Muscle of leg (tissue), 16 donors: ENCODE measurements at places on chromosomes 13 and 19.

- DNase-seq = no peak
Measured at GRCh38 chr19:56978023-56978565, 137.6 kb upstream of the PEG3 start.

GRCh38 chr13:110509971-110510786, 51.3 kb downstream of the RAB20 start:
- peak; percentile 80 for DNase-seq

DNA sequence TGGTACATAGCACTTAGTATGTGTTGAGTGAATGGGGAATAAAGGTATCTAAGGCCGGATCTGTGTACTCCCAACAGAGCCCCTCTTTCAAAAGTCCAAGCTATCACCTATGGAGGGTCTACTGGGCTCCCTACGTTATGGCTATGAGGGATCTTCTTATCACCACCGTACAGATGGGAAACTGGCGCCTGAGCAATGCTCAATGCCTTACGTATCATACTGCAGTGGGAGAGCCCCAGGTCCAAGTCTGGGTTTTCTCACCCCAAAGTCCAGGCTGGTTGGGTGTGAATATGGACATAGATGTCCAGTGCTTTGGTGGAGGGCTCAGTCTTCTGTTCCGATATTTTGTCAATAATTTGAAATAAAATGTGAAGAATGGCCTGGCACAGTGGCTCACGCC, 13.1 kb upstream of the GGACT start:
- no peak for DNase-seq

GRCh38 chr13:60075850-60076249, 87.9 kb downstream of the DIAPH3 start:
- peak; percentile 16 for DNase-seq

- no peak for DNase-seq
Measured at GRCh38 chr13:68190818-68191217, 960.7 kb upstream of the PCDH9 start.

GRCh38 chr13:109182777-109183465, 553.5 kb downstream of the MYO16 start:
- DNase-seq = peak; percentile 25

GRCh38 chr19:29538146-29538545, 12.4 kb downstream of the VSTM2B start:
- DNase-seq = no peak

DNA sequence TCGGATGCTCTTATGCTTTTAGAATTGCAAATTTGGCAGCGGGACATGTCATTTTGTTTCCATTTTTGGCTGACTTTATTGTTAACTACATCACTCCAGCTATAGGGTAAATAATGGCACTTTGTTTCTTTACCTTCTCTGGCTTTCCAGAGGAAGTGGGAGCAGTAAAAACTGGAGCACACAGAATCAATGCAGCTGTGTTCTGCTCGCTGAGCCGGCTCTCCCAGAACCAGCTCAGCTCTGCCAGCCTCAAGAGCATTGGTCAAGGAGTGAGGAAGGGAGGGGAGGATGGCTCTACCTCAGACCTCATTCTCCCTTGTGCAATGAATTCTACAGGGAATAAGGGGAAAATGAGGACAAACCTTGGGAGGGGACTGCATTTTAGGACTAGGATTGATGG, 50.5 kb upstream of the SPATA13 start:
- DNase-seq = no peak

GRCh38 chr13:37313372-37313771, 207.9 kb upstream of the CSNK1A1L start:
- peak; percentile 98 for DNase-seq

- DNase-seq = no peak
Measured at GRCh38 chr19:20357921-20358320, 190.9 kb downstream of the ZNF486 start.

DNA sequence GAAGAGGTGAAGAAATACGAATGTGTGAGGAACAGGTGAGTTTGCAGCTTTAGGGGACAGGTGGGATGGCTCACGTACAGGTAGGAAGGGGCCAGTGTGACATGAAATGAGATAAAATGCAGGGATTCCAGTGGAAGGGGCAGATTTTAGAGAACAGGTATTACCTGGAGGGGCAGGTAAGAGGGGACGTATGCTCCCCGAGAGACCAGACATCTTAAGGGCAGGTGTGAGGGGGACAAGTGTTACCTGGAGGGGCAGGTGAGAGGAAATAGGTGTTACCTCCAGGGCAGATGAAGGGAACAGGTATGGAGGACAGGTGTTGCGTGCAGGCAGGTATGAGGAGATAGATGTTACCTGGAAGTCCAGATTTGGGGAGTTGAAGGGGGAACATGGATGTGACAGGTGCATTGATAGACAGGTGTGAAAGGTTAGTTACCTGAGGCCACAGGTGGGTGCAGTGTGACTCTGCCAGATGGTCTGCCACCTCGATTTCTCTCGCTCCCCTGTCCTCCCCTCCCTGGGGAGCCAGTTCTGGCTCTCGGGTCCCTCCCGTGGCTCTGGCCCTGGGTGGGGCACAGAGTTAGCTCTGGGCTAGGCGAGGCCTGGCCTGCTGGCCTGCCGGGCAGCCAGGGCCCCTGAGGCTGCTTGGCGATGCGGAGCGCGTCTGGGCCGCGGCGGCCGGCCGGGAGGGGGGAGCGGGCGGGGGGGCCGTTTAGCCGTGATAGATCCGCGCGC, 2.1 kb downstream of the ERFL start:
- DNase-seq = no peak

GRCh38 chr19:39137131-39137530, 11.5 kb downstream of the PAK4 start:
- DNase-seq = no peak

DNA sequence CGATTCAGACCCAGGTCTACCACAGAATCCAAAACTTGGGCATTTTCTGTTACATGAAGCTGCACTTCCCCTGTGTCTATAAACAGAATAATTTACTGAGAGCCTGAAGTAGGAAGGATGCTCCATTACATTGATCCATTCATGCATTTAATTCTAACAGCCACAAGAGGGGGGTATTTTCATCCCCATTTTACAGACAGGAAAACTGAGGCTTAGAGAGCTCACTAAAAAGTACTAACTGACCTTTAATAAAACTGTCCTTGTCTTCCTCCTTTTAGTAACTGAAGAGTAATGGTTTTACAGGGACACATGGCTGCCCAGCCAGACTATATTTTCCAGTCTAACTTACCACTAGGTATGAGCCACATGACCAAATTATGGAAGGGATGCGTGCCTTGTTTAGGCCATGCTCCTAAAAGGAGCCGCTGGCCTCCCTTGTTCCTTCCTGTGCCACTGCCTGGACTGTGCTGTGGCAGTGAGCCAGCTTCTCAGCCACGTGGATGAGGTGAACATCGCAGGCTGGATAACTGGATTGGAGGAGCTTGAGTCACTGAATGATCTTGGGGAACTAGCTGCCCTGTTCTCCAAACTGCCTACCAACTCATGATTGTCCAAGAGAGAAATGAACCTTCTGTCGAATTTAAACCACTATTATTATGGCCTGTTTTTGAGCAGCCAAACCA, 108.3 kb downstream of the DOCK9 start:
- no peak for DNase-seq

GRCh38 chr13:75353781-75354193, 128.2 kb downstream of the TBC1D4 start:
- DNase-seq = no peak

GRCh38 chr13:77930430-77930829, 11.8 kb upstream of the EDNRB start:
- DNase-seq = no peak

- no peak for DNase-seq
Measured at GRCh38 chr13:60699636-60700035, 302.6 kb downstream of the TDRD3 start.

DNA sequence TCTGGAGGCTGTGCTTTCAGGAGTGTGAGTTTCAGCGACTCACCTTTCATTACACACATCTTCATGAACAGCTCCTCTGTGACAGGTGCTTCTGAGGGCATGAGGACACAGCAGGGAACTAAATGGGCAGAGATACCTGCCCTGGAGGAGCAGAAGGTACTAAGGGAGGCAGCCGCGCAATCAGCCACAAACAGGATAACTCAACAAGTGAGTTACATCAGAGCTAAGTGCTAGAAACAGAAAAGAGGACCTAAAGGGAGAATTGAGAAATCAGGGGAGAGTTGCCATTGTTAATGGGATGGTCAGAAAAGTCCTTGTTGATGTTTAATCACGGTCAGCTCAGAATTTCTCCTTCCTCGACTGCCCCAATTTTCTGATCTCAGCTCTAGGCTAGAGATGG, 42.5 kb downstream of the SYDE1 start:
- DNase-seq = no peak

GRCh38 chr19:2336528-2337328, 8.2 kb downstream of the SPPL2B start:
- DNase-seq = no peak

DNA sequence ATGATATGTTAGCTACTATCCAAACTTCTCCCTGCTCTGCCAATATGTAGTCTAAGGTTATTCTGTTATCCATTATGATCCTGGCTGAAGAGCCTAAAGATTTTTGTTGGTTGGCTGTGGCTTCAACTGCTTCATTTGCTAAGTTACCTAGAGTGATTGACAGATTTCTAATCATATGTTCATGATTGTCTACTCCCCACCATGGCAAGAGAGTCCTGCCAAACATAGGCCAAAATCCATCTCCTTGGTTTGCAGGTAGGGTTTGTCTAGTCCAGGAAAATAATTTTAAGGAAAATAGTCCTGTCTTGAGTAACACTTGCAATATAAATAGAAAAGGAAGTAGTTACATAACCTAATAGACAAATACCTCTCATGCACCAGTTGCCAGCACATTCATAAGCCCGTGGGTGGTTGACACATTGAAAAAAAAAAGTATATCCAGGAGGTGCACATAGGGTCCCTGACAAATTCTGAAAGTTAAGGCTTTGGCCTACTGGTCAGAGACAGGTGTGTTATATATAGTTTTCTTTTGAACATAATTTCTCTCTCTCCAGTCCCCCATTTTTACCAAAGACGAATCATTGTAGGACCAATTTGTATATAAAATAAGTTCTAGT, 5.4 kb upstream of the CBY2 start:
- DNase-seq = no peak
